NCI-H69 (cell line): ENCODE measurements at places on chromosomes 13 and 19.

DNA sequence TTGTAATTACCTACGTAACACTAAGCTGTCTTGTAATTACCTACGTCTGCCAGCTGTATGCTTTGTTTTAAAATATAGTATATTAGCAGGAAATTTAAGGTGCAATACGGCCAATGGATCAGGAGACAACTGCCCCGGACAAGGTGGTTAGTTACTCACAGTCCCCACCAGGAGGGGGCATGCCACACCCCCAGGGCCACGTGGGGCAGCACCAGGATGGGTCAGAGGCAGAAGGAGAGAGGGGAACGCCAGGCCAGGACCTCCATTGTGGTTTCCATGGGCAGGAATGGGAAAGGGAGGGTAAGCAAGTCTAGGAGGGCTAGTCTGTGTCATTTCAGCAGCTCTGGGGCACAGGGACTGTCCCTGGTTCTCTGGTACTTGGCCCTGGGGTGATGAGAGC, 140.1 kb downstream of the URI1 start:
- DNase-seq, result no peak

- DNase-seq, result peak; percentile 51
Measured at GRCh38 chr13:75372517-75372916, 109.5 kb downstream of the TBC1D4 start.

GRCh38 chr13:102033857-102034331, 368.0 kb downstream of the FGF14 start:
- DNase-seq, result peak; percentile 97

DNA sequence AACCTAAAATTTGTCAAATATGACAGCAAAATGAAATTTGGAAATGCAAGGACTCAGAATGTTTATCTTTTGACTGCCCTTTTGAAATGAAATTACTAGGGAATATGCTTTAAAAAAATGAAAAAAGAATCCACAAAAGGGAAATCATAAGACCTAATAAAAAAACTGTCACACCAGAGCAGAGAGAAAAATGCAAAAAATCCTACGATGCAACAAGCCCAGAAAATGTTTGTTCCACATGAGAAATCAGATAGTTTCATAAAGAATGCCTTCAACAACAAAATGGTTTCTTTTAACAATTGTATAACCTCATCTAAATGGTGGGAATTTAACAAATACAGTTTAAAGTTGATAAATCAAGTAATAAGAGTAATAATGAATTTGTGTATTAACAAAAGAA, 8.0 kb downstream of the LPAR6 start:
- no peak for DNase-seq

DNA sequence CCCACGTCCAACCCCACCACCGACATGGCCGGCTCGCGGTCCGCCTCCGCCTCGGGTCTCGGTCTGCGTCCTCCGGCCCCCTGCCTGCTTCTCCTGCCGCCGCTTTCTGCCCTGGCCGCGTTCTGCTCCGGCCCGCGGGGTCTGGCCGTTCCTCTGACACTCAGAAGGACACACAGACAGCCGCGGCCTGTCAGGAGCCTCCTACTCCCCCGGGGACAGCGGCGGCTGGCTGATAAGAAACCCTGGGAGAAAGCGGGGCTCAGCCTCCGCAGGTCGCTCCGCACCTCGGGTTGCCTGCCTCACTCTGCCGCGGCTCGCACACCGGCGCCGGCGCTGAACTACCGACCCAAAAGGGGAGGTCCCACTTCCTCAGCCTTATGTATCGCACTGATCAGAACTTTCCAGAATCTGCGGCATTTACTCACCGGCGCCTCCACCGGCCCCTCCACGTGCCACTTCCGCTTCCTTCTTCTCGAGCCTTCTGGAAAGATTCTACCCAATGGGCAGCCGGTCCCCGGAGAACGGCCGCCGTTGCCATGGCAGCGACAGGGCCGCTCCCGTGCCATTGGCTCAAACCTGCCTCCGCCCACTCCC, at the start of gene HSPH1:
TSS of gene HSPH1 (minus strand) at position 348 of the 594 bp plus-strand sequence. CDS start at position 26, 322 bp downstream.
- peak; percentile 96 for DNase-seq

DNA sequence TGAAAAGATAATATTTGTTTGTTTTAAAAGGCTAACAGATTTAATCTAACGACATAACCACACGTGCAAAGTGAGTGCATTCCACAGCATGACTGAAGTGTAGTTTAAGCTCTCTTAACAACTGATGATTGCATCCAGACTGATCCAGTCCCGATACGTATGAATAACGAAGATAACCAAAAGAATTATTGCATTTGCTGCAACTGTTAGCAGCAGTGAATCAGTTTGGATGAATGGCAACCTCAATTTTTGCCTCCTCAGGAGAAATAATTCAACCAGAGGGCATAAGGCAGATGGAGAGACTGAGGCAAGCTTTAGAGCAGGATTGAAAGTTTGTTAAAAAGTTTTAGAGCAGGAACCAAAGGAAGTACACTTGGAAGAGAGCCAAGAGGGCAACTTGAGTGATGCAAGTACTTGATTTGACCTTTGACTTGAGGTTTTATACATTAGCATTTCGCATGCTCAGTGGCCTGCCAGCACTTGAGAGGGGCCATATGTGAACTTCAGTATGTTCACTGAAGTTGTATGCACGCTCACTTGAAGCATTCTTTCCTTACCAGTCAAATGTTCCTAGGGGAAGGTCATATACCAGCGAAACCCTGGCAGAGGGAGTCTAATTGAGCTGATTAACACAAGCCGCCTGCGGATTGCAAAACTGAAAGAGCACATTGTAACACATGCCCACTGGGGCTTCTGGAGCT, 835.0 kb upstream of the PCDH20 start:
- DNase-seq, result peak; percentile 14

DNA sequence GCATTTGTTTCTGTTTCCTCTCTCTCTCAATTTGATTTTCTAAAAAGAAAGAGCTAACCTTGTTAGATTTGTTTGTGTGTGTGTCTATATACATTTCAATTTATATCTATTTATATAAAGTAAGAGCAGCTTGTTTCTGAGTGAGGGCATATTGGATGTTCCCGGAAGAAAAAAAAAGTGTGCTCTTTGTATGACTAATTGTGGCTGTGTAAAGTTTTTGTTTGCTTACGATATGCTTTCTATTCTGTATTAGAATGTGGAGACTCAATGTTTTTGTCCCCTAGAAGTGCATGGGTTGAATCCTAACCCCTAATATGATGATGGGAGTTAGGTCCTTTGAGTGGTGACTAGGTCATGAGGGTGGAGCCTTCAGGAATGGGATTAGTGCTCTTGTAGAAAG, 66.6 kb upstream of the C1QTNF9B start:
- DNase-seq, result no peak

DNA sequence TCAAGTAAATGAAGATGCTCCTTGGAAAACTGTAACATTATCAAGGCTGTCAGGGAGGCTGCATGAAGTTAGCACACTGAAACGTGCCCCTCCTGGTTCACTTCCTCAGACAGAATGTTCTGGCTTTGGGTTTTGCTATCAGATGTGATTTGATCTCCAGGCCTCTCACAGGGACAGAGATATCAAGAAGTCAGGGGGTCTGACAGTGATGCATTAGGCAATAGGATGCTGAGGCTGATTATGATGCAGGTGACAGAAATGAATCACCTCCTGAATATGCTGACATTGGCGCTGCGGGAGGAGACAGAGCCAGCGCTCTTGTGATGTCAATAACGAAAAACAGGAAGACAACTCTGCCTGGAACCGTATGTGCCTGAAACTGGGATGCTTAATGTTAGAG, 278.5 kb downstream of the DCT start:
- no peak for DNase-seq

GRCh38 chr13:41658057-41658661, 200.8 kb downstream of the RGCC start:
- no peak for DNase-seq

GRCh38 chr13:88031980-88032559, 360.9 kb downstream of the SLITRK5 start:
- peak; percentile 35 for DNase-seq
